T-helper 17 cell (primary cell): ENCODE measurements at places on chromosomes 2 and 18.

- H3K36me3 ChIP-seq: no peaks in the 10 kb centered on the region
- H3K4me1 ChIP-seq: no peaks in the 10 kb centered on the region
- H3K4me3 ChIP-seq: no peak overlapping the region
These were observed 123.4 kb downstream of the MRO start for GRCh38 chr18:50696436-50696835.

- H3K36me3 ChIP-seq: peaks cover 3% of the 10 kb centered on the region
- no peak for DNase-seq
- H3K4me3 ChIP-seq: no peak overlapping the region
- no peak overlapping the region for H3K27ac ChIP-seq
These were observed 11.6 kb upstream of the LRRFIP1 start for GRCh38 chr2:237615631-237616249.

DNA sequence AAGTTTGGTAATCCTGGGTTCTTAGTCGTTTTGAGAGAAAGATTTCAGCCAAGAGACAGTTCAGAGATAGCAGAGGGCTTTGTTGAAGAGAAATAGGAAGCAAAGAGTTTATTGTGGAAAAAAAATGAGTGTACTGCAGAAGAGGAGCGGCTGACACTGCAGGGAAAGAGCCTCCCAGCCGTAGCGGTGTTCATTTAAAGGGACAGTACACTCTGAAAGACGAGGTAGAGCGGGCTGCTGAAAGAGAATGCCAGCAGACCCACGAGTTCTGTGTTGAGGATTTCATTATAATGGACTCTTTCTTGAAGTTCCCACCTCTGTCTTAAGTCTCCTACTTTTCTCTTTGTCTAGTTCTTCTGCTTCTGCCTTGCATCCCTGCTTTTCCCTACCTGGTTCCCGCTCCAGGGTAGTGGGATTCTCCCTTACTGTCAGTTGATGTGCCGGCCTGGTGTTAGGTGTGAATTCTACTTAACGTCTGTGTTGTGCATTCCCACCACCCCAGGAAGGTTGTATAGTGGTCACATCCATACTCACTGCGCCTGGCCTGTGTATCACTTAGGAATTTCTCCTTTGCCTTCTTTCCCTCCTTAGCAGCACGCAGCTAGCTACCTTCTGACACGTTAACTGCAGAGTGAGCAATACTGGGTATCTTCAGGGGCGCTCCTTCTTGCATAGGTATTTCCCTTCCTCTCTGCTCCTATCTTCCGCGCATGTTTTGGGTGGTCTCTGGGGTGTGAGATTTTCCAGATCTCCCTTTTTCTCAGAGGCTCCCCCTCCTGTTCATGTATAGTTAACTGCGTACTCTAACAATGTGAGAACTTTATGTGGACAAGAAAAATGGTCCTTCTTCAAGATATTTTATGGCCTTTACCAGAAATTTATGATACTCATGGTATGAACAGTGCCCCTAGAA is 164.5 kb downstream of the PTH2R start:
- no peak overlapping the region for H3K27ac ChIP-seq
- no peaks in the 10 kb centered on the region for H3K27me3 ChIP-seq
- no peak overlapping the region for H3K4me3 ChIP-seq
- no peaks in the 10 kb centered on the region for H3K36me3 ChIP-seq
- no peaks in the 10 kb centered on the region for H3K4me1 ChIP-seq

GRCh38 chr2:234496055-234496834 is 636 bp downstream of the ARL4C start:
- peaks cover 9% of the 10 kb centered on the region for H3K27me3 ChIP-seq
- H3K4me1 ChIP-seq: peaks cover 50% of the 10 kb centered on the region
- peak overlapping the region; percentile 99 for H3K27ac ChIP-seq
- H3K36me3 ChIP-seq: peaks cover 23% of the 10 kb centered on the region
- peak; percentile 51 for DNase-seq
- H3K4me3 ChIP-seq: peak overlapping the region; percentile 96
